ENCODE measurements at places on chromosomes 11 and 22.

- no peak for DNase-seq
These were observed 512 bp upstream of the GRIA4 start for GRCh38 chr11:105609341-105609781.

DNA sequence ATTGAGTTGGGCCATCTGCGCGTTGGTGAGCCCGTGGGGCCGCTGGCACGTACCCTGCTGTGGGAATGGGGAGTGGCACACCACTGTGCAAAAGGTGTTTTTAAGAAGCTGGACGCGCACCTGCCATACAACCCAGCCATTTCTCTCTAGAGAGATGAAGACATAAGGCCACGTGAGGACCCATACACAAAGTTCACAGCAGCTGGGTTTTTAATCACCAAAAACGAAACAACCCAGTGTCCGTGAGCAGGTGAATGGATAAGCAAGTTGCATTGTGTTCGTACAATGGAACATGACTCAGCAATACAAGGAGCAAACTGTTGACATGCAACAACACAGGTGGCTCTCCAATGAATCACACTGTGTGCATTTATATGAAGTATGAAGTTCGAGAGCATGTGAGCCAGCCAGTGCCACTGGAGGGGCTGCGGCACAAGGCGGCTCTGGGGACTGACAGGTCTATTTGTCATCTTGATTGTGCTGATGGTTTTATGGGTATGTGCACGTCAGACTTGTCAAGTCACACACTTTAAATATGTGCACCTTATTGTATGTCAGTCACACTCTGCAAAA, 30.6 kb upstream of the PANX2 start:
- DNase-seq, result no peak

DNA sequence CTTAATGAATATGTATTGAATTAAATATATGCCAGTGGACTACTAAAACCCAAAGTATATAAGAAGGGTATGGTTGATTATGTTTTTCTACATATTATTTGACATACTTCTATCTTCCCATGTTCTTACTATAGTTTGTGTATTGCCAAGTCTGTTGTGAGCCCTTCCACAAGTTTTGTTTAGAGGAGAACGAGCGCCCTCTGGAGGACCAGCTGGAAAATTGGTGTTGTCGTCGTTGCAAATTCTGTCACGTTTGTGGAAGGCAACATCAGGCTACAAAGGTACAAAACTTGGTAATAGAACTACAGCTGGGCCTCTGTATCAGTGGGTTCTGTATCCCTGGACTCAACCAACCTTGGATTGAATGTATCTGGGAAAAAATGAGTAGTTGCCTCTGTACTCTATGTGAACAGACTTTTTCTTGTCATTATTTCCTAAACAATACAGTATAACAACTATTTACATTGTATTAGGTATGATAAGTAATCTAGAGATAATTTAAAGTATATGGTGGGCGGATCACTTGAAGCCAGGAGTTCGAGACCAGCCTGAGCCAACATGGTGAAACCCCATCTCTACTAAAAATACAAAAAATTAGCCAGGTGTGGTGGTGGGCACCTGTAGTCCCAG, 38.7 kb upstream of the TTC36 start:
- DNase-seq, result peak; percentile 69

DNA sequence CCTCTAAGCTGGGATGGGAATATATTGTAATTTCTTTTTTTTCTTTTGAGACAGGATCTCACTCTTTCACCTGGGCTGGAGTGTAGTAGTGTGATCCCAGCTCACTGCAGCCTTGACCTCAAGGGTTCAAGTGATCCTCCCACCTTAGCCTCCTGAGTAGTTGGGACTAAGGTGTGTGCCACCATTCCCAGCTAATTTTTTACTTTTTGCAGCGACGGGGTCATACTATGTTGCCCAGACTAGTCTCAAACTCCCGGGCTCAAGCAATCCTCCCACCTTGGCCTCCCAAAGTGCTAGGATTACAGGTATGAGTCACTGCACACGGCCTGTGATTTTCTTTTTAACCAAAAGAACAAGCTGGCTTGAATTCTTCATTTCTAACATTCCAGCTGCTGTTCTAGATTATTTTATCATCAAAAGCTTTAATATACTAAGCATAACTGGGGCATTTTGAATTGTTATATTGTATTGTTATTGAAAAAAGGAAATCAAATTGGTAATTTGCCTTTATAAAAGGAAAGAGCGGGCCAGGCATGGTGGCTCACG, 26.8 kb upstream of the PPP2R1B start:
- no peak for DNase-seq

DNA sequence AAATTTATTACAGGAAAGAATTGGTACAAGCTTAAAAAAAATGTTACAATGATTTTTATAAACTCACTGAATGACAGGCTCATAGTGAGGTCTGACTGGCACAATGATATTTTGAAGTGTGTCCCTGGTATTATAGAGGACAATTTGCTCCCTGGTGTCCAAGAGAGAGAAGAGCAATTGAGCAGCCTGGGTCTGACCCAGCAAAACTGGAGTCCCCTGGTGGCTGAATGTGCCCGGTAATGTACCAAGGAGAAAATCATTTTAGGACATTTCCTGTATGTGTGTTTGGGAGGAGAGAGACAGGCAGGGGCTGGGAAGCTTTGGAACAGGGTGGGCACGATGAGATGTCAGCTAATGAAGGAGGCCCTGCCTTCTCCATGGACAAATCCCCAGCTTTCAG, 125.3 kb downstream of the APOL5 start:
- DNase-seq, result no peak

DNA sequence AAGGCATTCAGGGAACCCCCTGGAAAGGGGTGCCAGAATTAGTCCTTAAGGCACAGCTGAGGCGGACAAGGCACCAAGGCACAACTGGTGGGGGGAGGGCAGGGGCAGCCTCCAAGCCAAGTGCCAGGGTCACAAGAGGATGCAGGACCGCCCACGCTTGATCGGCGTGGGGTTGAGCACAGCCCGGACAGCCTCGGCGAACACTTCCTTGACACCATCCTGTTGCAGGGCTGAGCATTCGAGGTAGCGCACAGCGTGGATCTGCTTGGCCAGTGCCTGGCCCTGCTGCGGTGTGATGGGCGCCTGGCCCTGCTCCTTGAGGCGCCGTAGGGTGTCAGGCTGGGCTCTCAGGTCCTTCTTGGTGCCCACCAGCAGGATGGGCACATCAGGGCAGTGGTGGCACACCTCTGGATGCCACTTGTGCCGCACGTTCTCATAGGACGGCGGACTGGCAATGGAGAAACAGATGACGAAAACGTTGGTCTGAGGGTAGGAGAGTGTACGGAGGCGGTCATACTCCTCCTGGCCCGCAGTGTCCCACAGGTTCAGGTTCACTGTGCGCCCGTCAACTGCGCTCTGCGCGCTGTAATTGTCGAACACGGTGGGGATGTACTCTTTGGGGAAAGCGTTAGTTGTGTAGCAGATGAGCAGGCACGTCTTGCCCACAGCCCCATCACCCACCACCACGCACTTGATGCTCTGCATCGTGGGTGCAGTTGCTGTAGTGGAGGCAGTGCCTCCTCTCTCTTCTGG, 13.1 kb downstream of the RHOG start:
- DNase-seq, result no peak

GRCh38 chr11:3700410-3700809, 29.2 kb upstream of the CHRNA10 start:
- DNase-seq, result no peak

DNA sequence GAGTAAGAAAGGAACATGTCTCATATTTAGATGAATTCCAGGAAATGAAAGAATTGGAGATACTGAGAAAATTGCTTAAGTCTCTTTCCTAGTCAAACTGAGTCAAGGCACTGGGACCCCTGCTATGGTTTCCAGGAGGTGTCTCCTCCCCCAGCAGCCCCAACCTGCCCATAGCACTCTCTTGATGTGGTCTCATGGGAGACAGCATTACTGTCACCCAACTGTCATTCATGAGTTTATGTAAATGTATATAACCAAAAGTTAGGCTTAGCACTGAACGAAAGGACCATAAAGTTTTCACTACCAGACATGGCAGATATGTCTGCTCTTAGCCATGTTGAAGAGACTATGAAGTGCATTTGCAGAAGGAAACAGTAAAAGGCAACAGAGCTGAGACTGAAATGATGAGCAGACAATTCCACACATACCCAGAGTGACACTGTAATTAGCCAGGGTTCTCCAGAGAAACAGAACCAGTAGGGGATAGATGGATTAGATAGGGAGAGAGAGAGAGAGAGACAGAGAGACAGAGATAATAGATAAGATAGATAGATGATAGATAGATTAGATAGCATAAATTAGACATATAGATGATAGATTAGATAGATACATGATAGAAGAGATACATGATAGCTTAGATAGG, 328.1 kb downstream of the BRD1 start:
- no peak for DNase-seq

- DNase-seq, result no peak
These were observed 541.9 kb upstream of the ANO5 start for GRCh38 chr11:21650961-21651360.

All from activated naive CD4-positive, alpha-beta T cell (primary cell).